Dermis lymphatic vessel endothelial cell (primary cell): ENCODE measurements at places on chromosomes 6 and 20. TPM values are rescaled to one million over a fixed set of nuclear protein-coding genes. Genes with fewer than 3 reads are reported as not detected.

IL17A gene
- not detected in 2 replicates for total RNA-seq

MUC22 gene
- not detected in 2 replicates for total RNA-seq

CDH26 gene
- total RNA-seq = 0.87 and 1.0 TPM in 2 replicates

TRAPPC3L gene
- 0.11 and 0.34 TPM in 2 replicates for total RNA-seq

UNC93A gene
- not detected in 2 replicates for total RNA-seq

DUSP15 gene
- 0.76 and 1.3 TPM in 2 replicates for total RNA-seq
